ENCODE measurements at places on chromosomes 1 and 21.

DNA sequence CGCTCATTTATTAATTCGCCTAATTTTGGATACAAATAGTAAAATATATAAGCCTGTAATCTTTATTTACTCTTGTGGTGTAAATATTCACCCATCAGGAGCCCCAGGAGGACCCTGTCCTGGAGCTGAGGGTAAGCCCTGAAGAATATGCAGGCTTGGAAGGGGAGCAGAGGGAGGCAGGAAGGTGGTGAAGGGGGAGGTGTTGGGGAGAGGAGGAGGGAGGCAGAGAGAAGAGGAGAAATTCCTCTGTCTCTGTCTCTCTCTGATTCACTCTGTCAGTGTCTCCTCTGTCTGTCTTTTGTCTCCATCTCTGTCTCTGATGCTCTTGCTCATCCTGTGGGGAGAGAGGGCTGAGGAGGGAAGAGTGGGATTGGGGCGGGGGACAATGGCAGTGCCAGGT lies 2.8 kb upstream of the C4BPB start:
- no peak for DNase-seq

DNA sequence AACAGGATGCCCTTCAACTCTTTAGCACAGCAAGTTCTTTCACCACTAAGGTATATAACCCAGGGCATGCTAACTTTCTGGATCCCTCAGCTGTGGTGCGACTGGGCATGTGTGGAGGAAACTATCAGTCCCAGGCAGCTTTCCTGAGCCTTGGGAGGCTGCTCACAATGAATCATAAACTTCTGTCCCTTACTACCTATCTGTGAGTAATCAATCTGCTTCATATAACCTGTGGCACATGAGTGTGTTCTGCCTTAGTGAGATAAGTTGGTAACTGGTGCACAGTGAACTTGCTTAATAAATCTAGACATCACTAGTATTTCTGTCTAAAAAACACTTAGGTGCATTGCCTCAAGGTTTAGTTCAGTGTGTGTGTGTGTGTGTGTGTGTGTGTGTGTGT lies 158.0 kb downstream of the GPATCH2 start:
- DNase-seq, result no peak

DNA sequence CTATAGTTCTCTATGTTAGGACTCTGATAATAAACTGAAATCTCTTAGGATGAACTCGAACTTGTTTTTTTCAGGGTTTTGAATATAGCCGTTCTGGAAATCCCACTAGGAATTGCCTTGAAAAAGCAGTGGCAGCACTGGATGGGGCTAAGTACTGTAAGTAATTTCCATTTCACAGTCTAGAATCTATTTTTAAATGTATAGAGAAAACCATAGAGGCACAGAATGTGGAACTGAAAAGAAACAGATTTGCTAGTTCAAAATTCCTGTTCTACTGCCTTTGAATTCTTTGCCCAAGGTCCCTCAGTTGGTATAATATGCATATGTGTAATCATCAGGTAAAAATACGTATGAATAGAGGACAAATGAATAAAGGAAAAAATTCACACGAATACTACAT lies 4.8 kb downstream of the CTH start:
- DNase-seq, result no peak

- DNase-seq, result no peak
Observed at GRCh38 chr1:219566951-219567947, 45.7 kb downstream of the ZC3H11B start.

- no peak for DNase-seq
Observed at GRCh38 chr1:111192658-111193519, 7.6 kb downstream of the DENND2D start.

- DNase-seq, result no peak
Observed at GRCh38 chr1:235736263-235736662, 86.7 kb upstream of the GNG4 start.
